ENCODE measurements at places on chromosomes 2 and 18.

DNA sequence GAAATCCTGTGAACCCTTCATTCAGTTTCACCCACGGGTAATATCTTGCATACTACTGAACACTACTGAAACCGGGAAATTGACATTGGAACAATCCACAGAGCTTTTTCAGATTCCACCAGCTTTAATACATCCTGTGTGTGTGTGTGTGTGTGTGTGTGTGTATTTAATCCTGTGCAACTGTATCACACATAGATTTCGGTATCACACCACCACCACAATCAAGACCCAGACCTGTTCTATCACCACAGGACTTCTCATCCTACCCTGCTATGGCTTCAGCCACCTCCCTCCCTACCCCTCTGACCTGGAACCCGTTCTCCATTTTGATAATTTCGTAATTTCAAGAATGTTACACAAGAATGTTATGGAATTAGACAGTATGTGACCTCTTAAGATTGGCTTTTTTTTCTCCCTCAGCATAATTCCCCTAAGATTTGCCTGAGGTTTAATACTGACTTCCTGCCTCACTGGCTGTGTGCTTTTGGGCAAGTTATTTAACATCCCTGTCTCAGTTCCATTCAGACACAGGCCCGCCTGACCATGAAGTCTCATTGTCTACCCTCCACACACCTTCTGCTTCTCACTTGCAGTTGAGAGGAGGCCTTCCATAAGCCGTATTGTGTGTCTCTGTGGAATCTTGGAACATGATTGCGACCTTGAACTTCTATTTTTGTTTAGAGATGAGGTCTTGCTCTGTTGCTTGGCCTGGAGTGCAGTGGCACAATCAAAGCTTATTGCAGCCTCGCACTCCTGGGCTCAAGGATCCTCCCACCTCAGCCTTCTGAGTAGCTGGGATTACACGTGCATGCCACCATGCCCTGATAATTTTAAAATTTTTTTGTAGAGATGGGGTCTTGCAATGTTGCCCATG is 14.4 kb upstream of the TMEM131 start:
- DNase-seq = no peak

GRCh38 chr2:229646186-229646723 is 68.1 kb downstream of the DNER start:
- no peak for DNase-seq

DNA sequence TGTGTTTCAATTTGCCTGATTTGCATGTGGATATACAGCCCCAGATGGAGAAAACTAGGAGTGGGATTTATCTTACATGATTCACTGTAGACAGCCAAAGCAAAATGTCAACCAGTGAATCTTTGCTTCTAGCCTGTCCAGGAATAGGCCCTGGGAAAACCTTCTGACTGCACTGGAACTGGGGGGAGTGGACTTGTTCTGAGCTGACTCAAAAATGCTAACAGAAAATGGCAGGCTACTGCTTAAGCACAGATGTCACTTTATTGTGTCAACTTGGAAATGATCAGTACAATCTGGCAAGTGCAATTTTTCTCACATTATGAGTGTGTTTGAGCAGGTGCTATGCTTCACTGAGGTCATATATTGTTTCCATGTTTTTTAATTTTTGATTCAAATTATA is 593.7 kb downstream of the NRXN1 start:
- DNase-seq = no peak

GRCh38 chr2:190184460-190184859 is 121.9 kb upstream of the MSTN start:
- no peak for DNase-seq

DNA sequence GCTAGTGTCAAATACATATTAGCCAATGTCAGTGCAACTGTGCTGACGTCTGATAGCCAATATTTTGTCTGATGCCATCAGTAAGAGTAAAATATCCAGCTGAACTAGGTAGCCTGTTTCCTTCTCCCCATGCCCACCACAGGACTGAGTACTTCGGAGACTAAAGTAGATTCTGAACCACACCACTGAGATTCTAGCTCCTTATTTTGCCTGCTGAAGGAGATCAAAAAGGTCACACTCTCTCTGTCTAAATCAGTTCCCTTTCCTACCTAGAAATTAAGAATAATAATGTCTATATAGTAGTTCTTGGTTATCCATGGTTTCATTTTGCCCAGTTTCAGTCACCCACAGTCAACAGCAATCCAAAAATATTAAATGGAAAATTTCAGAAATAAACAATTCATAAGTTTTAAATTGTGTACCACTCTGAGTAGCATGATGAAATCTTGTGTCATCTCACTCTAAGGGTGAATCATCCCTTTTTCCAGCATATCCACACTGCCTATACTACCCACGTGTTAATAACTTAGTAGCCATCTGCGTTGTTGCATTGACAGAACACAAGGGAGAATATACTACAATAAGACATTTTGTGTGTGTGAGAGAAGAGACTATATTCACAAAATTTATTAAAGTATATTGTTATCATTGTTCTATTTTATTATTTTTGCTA is 1043.3 kb upstream of the PIK3C3 start:
- DNase-seq = no peak

DNA sequence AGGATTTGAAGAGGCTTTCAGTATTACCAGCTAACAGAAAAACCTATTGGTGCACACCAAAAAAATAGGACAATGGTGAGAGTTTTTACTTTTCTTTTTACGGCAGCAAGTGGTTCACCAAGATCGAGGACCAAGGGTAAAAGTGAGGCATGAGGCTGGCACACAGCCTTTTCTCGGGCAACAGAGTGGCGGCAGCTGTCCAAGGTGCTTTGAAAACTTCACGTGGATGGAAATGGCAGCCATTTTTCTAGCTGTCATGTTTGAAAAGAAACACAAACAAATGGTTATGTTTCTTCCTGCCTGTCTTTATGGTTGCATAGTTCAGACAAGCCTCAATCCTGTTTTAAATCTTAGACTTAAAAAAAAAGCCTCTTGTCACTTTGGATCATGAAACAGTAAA is 812.5 kb upstream of the CHAC2 start:
- no peak for DNase-seq

DNA sequence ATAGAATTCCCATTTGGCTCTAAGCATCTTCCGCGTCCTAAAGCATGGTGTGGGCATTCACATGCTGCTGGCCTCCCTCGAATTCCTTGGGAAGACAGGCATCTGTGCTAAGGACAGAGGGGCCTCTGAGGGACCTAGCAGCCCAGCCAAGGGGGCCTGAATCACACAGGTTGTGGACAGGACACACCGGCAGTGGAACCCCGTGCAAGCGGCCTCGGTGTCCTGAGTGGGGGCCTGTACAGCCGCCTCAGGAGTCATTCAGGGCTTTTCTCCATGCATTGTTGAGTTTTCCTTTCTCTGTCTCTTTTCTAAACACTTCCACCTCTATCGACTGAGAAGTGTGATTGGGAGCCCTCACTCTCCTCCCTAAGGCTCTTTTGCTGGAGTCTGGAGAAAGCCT is 44.3 kb upstream of the SMIM21 start:
- no peak for DNase-seq

GRCh38 chr2:163633291-163633690 is 102.5 kb downstream of the FIGN start:
- DNase-seq = no peak

DNA sequence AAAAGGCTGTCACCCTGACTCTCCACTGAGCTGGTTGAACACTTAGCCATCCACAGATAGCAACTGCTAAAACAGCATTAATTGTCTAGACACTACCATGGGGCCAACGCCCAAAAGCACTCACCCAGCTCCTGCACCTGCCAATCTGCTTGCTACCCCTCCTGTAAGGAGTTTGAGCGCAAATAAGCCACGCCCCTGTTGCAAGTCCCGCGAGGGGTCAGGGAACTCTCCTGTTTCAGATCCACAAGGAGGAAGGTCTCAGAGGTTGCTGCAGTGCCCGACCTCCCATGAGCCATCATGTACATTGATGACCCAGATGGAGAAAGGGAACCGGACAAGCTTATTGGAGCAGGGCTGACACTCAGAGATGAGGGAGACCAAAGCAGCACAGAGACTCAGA is 106.8 kb downstream of the ZNF516 start:
- DNase-seq = no peak

GRCh38 chr2:102313025-102313424 is 1.7 kb downstream of the IL1RL1 start:
- no peak for DNase-seq

- DNase-seq = no peak
Measured at GRCh38 chr2:170685591-170685990, 29.5 kb upstream of the SP5 start.

- DNase-seq = no peak
Measured at GRCh38 chr2:136422512-136422911, 304.6 kb upstream of the CXCR4 start.

DNA sequence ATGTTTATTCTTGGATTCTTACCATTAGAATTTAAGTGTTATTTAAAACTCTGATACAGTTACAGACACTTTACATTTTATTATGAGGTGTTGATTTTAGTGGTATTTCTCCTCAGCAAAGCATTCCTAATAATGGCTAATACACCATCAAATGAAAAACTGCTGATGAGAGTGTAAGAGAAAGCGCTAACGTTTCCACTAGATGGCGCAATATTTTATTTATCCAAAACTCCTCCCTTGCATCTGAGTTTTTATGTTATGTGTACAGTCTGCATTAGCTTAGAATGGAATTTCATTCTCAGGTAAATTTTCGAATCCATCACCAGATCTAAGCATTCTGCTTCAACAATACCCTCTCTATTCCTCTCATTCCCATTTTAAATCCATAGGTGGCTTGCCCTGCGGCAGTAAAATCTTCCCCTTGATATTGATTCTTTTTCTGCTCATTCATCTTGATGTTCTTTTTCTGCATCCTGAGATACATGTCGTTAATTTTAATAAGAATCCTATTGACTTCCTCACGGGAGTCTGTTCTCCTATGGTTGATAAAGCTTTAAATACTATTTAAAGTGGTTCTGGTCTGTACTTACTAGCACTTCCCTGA is 53.9 kb downstream of the PRKRA start:
- no peak for DNase-seq

DNA sequence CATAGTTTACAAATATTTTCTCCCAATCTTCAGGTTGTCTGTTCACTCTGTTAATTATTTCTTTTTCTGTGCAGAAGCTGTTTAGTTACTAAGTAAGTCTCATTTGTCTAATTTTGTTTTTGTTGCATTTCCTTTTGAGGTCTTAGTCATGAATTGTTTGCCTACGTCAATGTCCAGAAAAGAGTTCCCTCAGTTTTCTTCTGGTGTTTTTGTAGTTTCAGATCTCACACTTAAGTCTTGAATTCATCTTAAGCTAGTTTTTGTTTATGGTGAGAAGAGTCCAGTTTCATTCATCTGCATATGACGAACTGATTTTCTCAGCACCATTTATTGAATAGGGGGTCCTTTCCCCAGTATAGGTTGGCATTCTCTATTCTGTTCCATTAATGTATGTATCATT is 1252.2 kb upstream of the TMEFF2 start:
- no peak for DNase-seq

DNA sequence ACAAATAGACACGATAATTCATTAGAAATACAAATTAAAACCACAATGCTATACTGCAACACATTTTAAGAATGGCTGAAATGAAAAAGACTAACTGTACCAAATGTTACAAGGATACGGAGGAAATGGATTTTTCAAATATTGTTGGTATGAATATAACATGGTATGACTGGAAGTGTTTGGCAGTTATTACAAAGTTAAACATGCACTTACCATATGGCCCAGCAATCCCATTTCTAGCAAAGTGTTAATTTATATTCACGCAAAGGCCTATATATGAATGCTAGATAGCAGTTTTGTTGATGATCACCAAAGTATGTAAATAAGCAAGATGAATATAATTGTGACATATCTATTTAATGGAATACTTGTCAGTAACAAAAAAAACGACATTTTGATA is 497.8 kb upstream of the FSIP2 start:
- no peak for DNase-seq

DNA sequence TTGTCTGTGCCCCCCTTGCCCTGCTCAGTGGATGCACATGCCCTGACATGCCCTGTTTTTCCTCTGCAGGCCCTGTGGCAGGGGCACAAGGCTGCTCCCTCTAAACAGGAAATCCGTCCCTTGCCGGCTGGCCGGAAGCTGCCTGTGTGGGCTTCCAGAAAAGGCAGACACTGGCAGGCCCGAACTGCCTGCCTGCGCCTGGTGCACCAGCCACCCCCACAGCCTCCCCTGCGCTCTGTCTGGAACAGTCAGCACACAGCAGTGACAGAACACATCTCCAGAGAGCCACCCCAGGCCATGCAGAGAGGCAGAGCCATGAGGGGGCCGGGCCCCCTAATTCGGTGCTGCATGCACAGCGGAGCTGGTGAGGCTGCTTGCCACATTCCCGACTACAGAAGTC is 33.5 kb downstream of the LOXHD1 start:
- DNase-seq = no peak

DNA sequence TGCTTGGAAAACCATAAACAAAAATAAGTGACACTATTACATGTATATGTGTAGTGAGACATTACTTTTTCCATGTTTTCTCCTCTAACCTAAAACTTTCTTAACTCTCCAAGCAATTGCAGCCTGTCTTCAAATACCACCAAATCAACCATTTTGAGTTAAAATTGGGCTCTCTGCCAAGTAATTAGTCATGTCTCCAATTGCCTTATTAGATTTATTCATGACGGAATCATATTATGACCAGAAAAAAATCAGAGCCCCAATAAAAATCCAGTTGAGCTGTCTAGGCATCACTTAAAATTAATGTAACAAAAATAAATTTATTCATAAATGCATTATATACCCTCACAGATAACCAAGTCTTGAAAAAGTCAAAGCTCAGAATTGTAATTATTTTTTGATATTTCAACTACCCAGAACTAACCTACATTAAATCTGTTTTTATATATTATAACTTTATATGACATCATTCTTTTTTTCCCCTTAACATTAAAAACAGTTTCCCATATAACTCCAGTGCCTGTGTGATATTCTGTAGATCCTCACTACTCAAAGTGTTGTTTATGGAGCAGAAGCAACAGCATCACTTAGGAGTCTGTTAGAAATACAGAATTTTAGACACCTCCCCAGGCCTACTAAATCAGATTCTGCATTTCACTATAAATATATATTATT is 157.0 kb downstream of the ERBB4 start:
- no peak for DNase-seq

DNA sequence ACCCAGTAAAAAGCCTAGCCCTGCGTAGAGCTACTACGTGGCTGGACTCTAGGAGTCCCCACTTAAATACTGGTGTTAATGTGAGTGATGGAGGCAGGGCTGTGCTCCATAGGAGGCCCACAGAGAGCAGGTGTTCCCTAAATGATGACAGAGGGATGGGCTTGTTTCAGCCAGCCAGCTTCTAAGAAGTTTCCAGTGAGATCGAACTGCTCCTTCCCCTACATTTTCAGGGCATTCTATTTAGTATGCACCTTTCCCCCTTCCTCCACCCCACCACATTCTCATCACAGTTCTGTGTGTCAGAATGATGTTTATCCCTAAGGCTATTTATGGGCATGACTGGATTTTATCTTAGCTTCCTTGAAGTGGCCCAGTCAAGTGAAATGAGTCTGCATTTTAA is 213.0 kb downstream of the TRIB2 start:
- DNase-seq = no peak

GRCh38 chr2:208127090-208127489 is 2.5 kb downstream of the CRYGC start:
- no peak for DNase-seq

GRCh38 chr2:65264821-65265670 is 37.4 kb downstream of the ACTR2 start:
- no peak for DNase-seq

GRCh38 chr2:68594041-68594440 is 49.3 kb upstream of the PROKR1 start:
- DNase-seq = no peak

- DNase-seq = no peak
Measured at GRCh38 chr18:22711192-22711685, 221.9 kb upstream of the RBBP8 start.

GRCh38 chr2:235592430-235592829 is 98.6 kb downstream of the AGAP1 start:
- no peak for DNase-seq
